ENCODE measurements at places on chromosomes 6 and 20.
A peak's percentile ranks its signal among the peaks of the same experiment; 100 is the strongest.

GRCh38 chr20:50819349-50819748, 24.5 kb downstream of the BCAS4 start:
- DNase-seq, result no peak

DNA sequence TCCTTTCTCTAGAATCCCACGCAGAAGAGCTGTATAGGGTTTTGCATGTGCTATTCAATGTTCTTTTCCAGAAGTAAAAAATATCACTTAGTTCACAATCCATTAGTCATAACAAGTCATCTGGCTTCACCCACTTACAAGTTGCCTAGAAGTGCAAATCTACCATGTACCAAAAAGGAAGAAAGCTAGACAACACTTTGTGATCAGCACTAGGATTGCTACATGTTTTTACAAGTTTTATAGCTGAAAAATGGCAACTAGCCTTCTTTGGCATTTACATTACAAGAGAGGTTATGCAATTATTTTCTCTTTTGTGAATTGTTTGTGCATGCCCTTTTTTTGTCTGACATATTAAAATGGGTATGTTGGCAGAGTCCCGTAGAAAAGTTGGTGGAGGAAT, 85.6 kb upstream of the PTPRK start:
- DNase-seq, result no peak

DNA sequence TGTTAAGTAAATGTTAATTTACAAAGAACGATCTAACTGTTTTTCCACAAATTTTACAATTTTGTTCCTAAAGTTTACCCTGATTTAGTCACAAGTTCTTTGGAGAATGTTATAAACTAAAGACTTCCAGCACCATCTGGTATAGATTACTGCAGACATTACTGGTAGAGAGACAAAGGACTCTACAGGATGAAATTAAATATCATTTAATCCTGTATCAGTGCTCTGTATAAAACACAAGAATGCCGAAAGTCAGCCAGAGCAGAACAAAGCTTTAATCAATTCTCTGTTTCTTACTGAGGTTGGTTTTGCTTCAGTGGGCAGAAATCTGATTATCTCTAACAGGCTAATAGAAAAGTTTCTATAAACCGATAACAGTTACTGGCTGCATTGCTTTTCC, 763.6 kb downstream of the TENT5A start:
- no peak for DNase-seq

DNA sequence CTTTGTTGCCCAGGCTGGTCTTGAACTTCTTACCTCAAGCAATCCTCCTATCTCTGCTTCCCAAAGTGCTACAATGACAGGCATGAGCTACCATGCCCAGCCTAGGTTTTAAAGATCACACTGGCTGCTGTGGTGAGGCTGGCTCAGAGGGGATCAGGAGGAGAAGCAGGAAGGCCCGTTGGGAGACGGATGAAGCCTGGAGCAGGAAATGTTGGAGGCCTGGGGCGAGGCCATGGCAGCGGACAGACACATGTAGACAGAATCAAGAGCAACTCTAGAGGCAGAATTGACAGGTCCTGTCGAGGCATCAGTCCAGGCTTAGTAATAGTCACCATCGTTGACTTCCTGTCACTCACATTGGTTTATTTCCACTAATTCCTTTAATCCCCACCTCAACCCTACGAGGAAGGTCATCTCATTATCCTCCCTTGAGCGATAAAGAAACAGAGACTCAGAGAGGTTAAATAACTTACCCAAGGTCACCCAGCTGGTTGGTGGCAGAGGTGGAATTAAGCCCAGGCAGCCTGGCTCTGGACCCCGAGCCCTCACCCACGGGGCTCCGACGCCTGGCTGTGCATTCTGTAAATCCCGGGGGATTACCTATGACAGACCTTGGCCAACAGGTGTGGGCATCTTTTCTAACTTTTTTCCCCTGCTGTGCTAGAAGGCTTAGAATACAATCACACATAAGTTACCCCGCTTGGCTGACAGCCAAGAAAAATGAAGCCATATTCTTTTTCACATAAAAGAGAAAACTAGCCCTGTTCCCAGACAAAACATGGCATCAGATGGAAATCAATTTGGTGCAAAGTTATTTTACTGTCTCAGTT, 113.4 kb downstream of the EYA2 start:
- DNase-seq, result no peak

- DNase-seq, result no peak
Observed at GRCh38 chr6:163327921-163328320, 86.6 kb upstream of the QKI start.

- peak; percentile 7 for DNase-seq
Observed at GRCh38 chr6:55963301-55963700, 87.9 kb upstream of the BMP5 start.

DNA sequence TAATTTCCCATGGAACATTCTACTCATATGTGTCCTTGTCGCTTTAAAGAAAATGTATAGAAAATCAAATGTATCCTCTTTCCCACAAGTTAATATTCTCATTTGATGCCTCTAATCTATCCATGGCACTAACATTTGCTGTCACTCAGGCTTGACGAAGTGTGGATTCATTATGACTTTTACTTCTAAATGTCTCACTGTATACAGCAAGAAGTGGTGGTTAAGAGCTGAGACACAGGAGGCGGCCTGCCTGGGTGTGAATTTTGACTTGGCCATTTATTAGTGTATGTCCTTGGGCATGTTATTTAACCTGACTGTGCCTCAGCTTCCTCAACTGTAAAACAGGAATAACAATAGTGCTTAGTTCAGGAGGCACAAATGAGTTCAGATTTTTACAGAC, 70.0 kb downstream of the TRMT6 start:
- DNase-seq, result no peak

DNA sequence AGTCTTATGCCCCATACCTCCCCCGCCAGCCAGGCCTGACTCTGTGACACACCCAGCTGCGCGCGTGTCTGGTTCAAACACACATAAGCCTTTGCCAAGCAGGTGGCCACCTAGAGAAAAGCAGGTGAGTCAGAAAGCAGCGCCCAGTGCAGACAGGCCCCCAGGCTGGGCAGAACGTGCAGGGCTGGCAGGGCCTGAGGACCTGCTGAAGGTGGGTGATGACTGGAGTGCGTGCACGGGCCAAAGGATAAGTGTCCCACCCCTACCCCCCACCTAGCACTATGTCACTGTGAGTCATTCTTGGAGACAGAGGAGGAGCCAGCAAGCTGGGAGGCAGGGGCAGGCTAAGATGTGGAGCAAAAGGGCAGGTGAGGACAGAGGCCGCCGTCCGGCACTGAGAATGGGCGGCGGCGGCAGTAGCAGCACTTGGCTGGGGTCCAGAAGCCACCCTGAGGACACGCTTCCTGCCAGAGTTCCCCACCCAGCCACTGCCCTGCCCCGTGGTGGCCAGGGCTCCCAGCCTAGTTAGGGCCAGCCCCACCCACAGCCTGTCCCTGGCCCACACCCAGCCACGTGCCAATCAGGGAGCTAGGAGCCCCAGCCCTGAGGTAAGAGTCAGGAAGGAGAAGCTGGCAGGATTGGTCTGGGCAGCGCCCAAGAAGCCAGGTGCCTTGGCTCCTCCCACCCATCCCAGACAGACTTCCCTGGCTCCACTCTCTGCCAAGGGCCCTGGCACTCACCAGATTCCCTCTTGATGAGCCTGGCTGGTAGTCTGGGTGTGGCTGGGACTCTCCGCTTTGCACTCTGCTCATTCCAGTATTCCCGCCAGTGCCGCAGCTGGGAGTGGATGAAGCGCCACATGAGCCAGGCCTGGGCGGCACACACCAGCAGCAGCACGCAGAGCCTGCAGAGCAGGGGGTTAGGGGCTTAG, 72.7 kb downstream of the TRAM2 start:
- peak; percentile 71 for DNase-seq

GRCh38 chr6:138944412-138944811, 43.6 kb downstream of the REPS1 start:
- peak; percentile 14 for DNase-seq

DNA sequence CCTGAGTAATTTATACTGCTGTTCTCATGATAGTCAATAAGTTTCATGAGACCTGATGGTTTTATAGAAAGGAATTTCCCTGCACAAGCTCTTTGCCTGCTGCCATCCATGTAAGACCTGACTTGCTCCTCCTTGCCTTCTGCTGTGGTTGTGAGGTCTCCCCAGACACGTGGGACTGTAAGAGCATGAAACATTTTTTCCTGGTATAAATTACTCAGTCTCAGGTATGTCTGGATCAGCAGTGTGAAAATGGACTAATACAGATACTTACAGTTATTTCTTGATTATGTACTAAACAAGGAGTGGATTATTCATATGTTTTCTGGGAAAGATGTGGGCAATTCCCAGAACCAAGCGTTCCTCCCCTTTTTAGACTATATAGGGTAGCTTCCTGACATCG, 1.9 kb upstream of the TRIM38 start:
- DNase-seq, result no peak

DNA sequence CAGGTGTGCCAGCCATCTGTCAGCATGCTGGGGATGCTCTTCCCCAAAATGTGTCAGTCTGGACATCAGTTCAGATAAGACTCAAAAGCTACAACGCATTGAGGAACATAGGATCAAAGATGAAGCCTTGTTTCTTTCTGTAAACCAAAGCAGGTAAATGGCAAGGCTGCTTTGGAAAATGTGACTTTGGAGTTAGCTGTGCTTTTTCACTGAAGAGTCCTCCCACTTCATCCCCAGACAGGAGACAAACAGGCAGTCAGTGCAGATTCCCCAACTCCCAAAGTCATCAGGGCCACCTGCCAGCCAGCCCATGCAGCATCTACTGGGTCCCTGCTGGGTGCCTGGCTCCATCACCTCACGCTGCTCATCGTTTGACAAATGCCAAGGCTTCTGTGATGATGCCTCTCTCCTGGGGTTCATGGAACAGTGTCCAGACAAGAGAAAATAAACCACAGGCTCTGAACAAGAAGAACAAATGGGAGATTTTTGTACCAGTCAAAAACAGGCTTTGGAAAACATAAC, 205.0 kb upstream of the BTBD3 start:
- DNase-seq, result no peak

DNA sequence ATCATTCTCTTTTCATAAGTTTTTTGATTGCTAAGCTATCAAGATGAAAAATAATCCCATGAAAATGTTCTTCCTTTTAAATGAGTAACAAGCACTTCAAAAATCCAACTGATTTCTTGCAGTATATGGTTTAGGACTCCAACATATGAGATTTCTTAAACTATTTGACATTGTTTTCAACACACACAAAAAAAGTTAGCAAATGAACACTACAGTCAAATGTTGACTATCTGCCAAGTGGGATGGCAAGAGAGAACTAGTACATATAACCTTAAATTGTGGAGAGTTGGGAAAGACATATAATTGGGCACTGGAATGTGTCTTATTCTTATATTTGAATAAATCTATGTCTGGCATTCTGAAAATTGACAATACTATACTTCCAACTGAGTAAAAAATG, 15.6 kb downstream of the COL21A1 start:
- no peak for DNase-seq

- no peak for DNase-seq
Observed at GRCh38 chr6:157269261-157269794, 54.0 kb downstream of the TMEM242 start.

DNA sequence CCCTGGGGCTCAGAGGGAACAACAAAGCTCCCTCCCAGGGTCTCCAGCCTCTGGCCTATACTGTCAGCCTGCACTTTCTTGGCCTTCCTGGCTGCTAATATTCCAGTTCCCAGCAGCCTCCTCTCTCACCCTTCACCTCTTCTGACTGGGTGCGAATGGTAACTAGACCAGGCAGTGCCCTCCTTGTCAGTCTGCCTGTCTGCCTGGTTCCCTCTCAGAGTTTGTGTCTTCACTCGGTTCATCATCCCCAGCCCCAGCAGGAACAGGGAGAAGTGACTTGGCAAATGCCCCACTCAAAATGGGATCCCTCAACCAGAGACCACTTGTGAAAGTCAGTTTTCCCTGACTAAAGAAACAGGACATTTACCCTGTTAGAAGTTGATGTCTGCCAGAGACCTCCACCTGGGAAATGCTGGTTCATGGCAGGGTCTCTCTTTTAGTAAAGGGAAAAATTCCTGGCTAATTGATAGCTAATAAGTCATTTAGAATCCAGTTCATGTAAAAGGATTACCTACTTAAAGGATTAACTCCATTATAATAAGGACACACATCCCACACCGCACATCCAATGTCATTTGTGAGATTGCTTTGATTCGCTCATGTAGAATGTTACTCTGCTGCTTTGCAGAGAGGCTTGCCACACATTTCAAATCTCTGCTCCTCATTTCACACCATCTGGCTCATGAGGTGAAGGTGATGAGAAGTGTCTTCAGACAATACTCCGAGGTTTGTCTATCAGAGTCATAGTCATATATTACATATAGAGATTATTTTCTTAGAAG, 18.6 kb upstream of the MICB start:
- DNase-seq, result no peak

DNA sequence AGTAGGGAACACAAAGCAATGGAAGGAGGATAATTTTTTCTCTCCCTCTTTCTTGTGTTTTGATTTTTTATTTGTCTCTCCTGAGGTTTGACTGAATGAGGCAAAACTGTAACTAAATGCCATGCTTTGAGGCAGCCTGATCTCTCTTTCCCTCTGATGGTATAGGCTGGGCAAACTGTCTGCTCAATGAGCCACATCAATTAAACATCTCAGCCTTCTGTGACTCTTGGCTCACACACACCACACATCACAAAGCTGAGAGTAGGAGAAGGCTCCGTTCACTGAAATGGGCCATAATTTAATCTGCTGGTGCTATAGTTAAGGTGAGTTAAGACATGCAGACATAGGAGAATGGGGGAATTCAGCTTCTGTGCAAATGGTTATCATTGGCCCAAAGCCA, 28.1 kb upstream of the SCGN start:
- no peak for DNase-seq

- DNase-seq, result no peak
Observed at GRCh38 chr20:53070706-53071392, 98.7 kb downstream of the TSHZ2 start.

DNA sequence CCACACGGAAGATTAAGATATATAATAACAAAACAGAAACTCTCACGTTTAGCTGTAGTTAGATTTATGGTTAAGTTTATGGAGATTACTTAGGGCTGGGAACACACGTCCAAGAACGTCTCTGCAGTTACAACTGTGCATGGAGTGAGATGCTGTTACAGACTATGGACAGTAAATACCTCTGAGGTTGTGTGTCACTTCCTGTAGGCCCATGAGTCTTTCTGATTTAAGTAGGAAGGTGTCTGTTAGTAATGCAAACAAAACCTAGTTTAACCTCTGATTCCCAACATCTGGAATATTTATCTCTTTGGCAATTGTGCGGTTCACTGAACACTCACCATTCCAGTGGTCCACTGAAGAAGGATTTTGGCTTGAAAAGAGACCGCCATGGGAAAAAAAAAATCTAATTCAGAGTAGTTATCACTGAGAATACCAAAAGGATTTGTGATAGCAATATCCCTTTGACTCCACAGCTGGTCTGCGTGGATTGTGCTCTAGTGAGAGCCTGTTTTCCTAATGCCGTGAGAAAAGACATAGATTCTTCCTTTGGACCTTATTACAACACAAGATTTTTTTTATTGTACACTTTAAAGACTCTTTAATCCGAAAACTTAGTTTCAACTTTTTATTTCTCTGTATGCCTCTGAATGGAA, 478.2 kb upstream of the CITED2 start:
- DNase-seq, result no peak
